T-helper 22 cell (primary cell): ENCODE measurements at places on chromosomes 2 and 18.

DNA sequence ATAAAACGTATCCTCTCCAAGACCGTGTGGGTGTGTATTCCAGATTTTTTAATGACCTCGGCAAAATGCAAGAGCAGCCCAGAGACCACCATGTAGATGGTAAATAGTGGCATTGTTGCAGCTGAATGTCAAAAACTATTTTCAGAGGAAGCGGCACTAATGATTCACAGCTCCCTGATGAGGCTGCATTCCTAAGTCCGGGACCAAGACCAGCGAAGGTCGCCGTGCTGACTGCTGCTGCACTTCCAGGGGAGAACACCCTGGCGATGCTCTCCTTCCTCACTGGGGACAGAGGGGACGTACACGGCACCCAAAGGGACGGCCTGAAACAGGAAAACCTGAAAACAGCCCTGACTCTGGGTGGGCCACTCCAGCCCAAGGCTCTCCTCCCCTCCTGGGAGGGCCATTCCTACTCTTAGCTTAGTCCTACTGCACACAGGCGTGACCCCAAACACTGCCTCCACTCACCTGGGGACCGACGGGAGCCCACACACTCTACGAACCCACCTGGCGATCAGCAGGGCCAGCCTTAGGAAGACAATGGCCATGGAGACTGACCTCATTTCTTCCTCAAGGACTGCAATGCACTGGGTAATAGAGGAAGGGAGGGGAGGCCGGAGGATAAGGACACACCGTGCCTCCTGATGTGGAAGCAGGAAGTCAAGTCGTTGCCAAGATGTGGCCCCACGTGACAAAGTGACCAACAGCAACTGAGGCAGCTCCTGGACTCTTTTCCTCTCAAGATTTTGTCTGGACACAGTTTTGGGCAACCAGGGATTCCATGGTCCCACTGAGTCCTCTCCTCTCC, 82.8 kb downstream of the ZNF516 start:
- DNase-seq, result no peak

GRCh38 chr18:35968278-35968880, 4.1 kb upstream of the RMP24 start:
- DNase-seq, result no peak

DNA sequence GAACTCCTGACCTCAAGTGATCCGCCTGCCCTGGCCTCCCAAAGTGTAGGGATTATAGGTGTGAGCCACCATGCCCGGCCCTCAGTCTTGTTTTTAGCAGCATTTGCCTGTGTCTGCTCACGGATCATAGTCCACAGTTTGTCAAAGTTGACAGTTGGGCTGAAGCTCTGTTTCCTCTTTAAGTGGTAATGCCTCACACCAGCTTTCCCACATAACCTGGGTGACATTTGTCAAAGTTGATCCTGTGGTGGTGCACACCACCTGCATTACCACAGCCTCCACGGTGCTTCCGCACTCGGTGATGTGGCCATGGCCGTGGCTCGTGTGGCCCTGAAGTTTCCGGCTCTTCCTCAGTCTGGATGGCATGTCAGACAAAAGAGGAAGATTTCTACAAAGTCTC, 27.1 kb downstream of the RAB31 start:
- no peak for DNase-seq

GRCh38 chr2:216083464-216084281, 2.0 kb downstream of the TMEM169 start:
- no peak for DNase-seq

DNA sequence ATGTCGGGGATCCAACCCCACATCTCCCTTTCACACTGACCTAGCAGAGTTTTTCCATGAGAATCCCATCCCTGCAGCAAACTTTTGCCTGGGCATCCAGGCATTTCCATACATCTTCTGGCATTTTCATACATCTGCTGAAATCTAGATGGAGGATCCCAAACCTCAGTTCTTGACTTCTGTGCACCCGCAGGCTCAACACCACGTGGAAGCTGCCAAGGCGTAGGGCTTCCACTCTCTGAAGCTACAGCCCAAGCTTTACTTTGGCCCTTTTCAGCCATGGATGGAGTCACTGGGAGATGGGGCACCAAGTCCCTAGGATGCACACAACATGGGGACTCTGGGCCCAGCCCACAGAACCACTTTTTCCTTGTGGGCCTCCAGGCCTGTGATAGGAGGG, 32.2 kb upstream of the TEX51 start:
- DNase-seq, result no peak

GRCh38 chr2:61660511-61661388, 122.6 kb upstream of the XPO1 start:
- DNase-seq, result no peak

- DNase-seq, result no peak
Observed at GRCh38 chr18:10270151-10270571, 184.3 kb upstream of the APCDD1 start.

GRCh38 chr18:8959551-8960135, 142.9 kb upstream of the NDUFV2 start:
- DNase-seq, result no peak

GRCh38 chr18:45464619-45465018, 150.7 kb upstream of the SLC14A2 start:
- no peak for DNase-seq

GRCh38 chr2:231714639-231715498, 6.5 kb downstream of the PTMA start:
- peak; percentile 56 for DNase-seq

DNA sequence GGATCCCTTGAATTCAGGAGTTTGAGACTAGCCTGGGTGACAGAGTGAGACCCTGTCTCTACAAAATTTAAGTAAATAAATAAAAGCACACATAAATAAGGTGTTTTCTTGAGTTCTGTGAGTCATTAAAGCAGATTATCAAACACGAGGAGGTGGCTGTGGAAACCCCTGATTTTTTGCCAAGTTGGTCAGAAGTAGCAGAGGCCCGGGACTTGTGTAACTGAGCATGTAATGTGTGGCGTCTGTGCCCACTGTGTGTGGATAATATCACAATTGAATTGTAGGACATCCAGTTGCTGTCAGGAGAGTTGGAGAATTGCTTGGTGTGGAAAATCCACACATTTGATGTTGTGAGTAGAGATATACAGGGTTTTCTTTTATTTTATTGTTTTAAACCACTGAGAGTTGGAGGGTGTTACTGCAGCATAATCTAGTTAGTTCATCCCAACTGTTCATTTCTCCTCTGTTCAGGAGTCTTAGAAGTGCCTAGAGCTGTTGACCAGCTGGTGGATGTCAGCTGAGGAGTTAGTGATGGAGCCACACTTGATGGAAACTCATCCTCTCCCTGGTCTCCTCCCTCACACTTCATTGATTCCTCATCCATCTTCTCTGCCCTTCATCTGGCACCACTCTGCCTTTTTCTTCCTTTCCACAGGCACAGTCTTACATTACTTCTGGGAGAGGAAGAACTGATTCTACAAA, 45.9 kb upstream of the RHOB start:
- no peak for DNase-seq

DNA sequence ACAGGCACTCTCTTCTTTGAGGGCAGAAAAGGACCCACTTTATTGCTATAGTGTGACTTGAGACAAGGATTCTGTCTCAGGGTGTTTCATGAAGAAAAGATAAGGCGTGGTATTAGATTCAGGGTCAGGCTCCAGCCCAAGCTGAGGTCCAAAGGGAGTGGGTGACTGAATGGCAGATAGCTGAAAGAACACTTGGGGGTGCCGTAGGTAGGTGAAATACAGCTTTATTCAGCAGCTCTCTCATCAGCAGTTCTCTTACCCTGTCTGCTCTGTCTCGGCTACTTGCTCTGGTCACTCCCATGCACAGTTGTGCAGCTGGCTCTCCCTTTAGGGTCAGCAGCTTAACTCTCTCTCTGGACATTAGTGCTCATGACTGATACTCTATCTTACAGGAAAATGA, 379.9 kb downstream of the LPIN1 start:
- no peak for DNase-seq

GRCh38 chr2:217661378-217661777, 341.4 kb downstream of the TNS1 start:
- no peak for DNase-seq

DNA sequence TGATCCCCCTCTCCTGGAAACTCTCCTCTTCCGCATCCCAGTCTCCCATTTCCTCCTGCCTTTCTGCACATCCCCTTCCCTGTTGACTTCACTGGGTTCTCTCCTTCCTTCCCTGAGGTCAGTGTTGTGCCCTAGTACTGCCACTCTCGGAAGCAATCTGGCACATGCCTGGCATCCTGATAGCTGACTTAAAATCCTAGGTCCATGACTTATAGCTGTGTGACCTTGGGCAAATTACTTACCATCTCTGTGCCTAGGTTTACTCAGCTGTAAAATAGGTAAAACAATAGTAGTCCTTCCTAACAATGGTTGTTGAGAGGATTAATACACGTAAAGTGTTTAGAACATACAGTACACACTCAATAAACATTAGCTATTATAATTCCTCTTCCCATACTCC, 9.3 kb downstream of the EVA1A start:
- DNase-seq, result no peak

DNA sequence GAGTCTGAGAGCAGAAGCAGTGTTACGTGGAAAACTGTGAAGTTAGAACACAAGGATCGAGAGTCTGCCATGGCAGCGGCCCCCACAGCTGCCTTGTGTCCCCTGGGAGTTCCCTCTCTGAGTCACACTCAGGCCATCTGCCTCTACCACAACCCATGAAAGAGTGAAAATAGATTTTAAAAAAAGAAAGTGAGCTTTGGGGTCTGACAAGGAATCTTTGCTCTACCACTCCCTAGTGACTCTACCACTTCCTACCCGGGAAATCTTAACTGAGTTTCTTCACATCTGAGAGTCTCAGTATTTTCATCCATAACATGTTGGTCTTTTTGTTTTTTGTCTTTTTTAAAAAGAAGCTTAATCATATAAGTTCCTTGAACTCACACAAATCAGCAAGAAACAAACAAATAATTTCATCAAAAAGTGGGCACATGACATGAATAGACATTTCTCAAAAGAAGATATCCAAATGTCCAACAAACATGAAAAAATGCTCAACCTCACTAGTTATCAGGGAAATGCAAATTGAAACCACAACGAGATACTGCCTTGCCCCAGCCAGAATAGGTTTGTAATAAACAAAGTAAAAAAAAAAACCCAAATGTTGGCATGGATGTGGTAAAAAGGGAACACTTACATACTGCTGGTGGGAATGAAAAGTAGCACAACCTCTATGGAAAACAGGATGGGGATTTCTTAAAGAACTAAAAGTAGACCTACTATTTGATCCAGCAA, 2.4 kb upstream of the MSGN1 start:
- DNase-seq, result no peak

GRCh38 chr2:48694149-48694548, 61.4 kb downstream of the LHCGR start:
- DNase-seq, result no peak

GRCh38 chr2:179664972-179665812, 196.2 kb downstream of the ZNF385B start:
- DNase-seq, result no peak

- DNase-seq, result no peak
Observed at GRCh38 chr2:143152637-143153036, 23.4 kb downstream of the ARHGAP15 start.
